Activated T-helper 1 cell treated with anti-CD3 and anti-CD28 coated beads, Interleukin-2, amount 50 U/mL, for 16 hours (primary cell): ENCODE measurements at places on chromosomes 6 and 20.

DNA sequence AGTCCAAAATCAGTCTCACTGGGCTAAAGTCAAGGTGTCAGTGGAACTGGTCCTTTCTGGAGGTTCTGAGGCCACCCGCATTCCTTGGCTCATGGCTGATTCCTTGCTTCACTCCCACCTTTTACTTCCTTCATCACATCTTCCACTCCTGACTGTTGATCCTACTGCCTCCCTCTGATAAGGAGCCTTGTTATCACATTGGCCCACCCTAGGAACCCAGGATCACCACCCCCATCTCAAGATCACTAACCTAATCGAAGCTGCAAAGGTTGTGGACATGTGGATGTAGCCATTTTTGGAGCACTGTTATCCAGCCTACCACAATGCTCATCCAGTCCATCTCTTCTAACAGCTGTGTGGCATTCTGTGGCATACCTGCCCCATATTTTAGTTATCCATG lies 87.2 kb downstream of the TNFAIP3 start:
- DNase-seq = no peak

- DNase-seq = no peak
Observed at GRCh38 chr6:86128130-86128814, 485.6 kb upstream of the SYNCRIP start.

- no peak for DNase-seq
Observed at GRCh38 chr20:353166-353565, 6.3 kb downstream of the NRSN2 start.

DNA sequence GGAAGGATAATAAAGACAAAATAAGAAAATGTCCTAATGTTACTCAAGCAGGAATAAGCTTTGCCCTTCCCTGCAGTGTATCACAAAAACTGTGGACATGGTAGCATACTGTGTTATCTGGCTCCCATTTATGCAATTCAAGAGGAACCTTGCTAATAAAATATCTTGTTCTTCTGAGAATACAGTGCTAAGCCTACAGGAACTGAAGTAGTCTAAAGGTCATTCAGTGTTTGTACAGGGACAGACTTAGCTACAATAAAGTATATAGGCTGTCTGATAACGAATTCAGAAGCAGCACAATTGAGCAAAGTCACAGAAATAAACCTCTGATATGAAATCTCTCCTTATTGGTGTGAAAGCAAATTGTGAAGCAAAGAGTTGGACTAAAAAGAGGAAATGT lies 59.6 kb upstream of the SDHAF4 start:
- DNase-seq = no peak

DNA sequence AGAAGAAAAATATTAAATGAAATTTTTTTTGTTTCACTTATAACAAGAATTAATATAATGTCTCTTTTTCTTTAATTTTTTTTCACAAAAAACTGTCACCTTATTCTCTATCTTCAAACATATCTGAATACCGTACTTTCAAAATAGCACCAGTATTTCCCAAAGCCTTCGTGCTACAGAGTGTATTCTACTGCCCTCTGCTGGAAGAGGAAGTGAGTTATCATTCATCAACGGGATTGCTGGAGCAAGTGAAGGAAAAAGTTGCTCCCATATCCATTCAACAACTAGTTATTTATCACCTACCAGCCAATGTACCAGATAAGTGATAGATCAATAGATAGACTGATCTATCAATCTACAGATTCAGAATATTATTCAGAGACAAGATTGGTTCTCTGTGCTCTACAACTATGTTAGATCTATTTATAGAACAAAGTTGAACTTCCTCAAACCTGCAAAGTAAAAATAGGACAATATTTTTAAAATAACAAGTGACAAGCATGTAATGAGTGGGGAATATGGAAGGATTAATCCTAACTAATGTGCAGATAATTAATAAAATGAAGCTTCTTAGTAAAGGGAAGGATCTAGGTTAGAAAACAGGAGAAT lies 26.7 kb upstream of the TFAP2B start:
- DNase-seq = no peak

- no peak for DNase-seq
Observed at GRCh38 chr6:10862361-10862760, 19.5 kb downstream of the GCM2 start.

DNA sequence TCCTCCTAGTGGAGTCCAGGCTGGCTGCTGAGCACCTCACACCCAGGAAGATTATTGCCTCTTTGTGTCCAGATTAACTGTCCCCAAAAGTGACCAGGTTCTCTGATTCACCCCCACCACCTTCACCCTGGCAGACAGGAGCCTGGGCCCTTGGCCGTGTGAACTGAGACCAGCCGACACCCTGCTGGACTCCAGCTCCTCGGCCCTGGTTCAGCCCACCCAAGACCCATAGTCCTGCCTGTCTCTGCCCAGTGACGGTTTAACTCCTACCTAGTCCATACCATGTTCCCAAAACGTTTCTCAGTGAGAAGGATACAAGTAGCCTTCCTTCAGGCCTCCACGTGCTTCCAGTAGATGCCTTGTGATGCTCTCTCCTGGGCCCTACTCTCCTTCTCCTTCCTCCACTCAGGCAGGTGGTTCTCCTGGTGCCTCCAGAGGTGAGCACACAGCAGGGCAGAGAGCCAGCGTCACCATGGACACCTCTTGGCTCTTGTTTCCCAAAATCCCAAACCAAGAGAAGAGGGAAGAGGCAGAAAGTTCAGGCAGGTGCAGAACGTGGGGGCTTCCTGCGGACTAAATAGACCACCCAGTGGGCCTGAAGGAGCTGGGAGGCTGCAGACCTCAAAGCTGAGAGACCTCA lies 134.4 kb upstream of the CST7 start:
- DNase-seq = no peak

DNA sequence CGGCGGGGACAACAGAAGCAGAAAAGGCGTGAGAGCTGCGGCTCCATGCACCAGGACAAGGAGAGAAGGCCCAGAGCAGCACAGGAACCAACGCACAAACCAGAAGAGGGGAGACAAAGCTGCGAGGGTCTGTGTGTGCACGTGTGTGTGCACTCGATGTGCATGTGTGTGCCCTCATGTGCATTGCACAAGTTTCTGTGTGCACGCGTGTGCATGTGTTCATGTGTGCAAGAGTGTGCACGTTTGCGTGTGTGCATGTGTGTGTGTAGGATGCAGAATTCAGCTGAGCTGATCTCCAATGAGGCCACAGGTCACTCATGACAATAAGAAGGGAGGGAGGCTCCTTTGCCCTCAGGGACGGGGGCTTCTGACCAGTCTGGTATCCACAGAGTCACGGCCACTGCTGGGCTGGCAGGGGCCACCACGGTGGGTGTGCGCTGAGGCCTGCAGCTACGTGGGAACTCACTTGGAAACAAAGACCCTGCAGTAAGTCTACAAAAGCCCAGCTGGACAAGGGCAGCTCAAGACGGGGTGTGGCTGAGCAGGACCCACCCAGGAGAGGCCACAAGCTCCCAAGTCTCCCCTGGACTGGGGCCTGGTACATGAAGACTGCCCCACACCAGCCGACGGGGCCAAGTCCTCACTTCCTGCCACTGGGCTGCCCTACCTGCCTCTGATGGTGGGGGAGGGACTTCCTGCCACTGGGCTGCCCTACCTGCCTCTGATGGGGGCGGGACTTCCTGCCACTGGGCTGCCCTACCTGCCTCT lies 48.1 kb upstream of the CHRNA4 start:
- no peak for DNase-seq

GRCh38 chr20:22353586-22353985 lies 230.8 kb downstream of the FOXA2 start:
- no peak for DNase-seq

DNA sequence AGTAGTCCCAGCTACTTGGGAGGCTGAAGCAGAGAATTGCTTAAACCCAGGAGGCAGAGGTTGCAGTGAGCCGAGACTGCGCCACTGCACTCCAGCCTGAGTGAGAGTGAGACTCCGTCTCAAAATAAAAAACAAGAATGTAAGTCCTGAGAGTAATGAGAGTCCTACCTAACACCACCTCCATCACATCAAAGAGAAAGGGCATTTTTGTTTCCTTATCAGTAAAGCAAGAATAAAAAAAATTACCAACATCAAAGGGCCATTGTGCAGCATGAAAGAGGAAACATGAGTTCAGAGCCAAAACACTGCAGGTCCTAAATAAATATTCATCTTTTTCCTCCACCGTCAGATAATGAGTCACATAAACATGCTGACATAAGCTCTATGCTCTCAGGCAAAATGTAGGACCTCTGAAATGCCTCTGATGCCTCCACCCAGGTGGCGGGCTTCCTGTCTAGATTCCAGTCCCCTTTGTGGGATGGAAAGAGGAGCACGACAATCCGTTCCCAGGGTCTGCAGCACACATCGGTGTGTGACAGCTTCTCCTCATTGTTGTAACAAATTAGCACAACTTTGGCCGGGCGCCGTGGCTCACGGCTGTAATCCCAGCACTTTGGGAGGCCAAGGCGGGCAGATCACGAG lies 7.2 kb downstream of the ATP9A start:
- DNase-seq = no peak

GRCh38 chr6:89117211-89118108 lies at the start of gene SRSF12:
TSS of gene SRSF12 (minus strand) at chr6:89118071. CDS start at chr6:89117887, 184 bp downstream.
- DNase-seq = no peak

GRCh38 chr20:11056414-11056813 lies 382.6 kb upstream of the JAG1 start:
- no peak for DNase-seq

DNA sequence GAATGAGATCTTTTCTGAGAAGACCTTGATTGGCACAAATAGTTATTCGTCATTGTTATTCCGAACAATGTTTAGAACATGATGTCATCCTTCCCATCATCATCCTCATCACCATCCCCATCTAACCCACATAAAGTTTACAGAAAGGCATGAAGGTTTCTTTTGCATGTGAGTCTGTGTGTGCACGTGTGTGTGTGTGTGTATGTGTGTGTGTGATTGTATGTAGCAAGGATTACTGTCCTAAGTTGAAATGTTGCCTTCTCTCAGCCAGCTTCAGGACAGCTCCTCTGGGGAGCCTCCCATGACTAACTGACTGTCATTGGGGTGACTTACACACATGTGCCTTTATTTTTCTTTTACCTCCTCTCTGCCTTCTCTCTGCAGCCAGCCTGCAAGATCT lies 113.5 kb downstream of the SLC22A3 start:
- DNase-seq = no peak

GRCh38 chr6:149285626-149286025 lies 31.9 kb upstream of the TAB2 start:
- no peak for DNase-seq

DNA sequence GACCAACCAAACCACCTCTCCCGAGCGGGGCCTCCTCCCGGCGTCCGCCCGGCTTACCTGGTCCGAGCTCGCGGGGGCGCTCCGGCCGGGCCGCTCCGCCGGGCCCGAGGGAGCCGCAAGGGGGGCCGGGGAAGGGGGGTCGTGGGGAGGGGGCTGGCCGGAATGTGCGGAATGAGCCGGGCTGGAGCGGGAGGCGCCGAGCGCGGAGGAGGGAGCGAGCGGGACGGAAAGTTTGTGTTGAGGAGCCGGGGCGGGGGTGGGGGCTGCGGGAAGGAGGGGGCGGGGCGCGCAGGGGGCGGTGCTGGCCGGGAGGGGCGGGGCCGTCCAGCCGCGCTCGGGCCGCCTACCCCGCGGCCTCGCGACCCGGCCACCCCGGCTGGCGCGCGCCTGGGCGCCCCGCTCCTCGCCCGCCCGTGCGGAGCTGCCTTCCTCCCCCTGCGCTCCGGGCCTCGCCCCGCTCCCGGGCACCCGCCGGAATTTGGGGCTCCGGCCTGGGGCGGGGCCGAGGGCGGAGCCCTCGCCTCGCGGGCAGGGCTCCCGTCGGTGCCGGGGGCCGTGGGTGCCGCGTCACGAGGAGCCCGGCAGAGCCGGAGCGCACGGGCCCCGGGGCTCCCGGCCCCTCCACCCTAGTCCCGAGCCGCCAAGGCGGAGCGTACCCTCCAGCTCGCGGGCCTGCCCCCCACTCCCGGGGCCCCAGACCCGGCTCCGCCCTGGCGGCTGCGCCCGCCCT lies at the start of gene TEAD3:
Gene TEAD3, minus strand, starts transcription at position 239 of the 730 bp plus-strand sequence.
- DNase-seq = peak; percentile 44
